Skeletal muscle cell (primary cell): ENCODE measurements at places on chromosomes 11 and 22.

- no peak for DNase-seq
These were observed 7.5 kb upstream of the TSGA10IP start for GRCh38 chr11:65937766-65938165.

DNA sequence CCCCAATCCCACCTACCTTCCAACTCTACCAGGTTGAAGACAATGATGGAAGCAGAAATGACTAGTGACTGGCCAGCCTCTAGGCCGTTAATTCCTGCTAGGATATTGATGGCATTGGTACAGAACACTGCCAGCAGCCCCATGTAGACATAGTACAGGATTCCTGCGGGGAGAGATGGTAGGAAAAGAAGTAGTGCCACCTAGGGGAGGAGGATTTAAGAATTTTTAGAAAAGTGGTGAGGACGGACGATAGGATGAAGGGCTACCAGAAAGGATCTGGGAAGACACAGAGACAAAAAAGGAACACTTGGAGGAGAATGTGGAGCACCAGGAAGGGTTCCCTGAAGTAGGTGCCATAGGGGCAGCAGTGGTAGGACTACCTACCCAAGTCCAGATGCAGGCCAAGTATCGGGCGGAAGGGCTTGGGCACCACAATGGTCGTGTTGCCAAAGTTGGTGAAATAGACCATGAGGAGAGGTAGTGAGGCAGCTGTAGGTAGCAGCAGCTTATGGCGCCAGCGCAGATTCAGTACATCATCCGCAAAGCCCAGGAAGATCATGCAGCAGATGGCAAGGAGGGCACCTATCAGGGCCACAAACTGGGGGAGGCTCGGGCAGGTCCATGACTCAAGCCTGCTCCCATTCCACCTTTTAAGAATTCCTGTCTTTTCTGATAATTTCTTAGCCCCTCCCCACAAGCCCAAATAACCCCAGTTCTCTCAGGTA lies 1.2 kb downstream of the DPAGT1 start:
- DNase-seq = no peak

DNA sequence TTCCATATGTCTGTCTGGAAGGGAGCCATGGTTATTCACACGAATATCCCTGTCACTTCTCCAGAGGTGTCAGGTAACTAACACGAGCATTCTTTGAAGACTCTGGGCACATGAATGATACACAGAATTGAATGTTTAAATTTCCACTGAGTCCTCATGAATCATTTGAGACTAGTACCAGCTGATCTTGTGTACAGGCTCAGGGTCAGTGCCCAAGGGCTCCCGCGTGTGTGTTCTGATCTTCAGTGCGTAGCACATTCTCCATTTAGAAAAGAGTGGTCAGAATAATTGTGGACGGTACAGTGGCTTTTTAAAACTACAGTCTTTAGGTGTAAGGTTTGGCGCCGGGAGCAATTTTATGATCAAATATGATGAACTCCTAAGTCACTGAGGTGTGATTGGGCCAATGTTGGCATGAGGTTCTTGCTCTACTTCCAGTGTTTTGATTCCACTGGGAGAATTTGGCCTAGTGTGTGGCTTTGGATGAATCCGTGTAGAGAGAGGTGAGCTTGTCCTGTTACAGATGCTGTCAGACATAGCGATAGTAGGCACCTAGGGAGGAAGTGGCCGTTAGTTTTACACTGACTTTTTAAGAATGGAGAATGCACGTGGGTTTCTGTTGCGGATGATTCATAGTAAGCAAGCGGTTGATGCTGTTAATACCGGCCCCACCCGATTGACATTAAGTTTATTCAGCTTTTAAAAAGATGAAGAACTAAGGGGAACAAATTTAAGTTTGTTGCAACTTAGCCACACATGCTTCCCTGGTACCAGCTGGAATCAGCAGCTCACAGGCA lies 22.2 kb downstream of the NUP50 start:
- DNase-seq = no peak

DNA sequence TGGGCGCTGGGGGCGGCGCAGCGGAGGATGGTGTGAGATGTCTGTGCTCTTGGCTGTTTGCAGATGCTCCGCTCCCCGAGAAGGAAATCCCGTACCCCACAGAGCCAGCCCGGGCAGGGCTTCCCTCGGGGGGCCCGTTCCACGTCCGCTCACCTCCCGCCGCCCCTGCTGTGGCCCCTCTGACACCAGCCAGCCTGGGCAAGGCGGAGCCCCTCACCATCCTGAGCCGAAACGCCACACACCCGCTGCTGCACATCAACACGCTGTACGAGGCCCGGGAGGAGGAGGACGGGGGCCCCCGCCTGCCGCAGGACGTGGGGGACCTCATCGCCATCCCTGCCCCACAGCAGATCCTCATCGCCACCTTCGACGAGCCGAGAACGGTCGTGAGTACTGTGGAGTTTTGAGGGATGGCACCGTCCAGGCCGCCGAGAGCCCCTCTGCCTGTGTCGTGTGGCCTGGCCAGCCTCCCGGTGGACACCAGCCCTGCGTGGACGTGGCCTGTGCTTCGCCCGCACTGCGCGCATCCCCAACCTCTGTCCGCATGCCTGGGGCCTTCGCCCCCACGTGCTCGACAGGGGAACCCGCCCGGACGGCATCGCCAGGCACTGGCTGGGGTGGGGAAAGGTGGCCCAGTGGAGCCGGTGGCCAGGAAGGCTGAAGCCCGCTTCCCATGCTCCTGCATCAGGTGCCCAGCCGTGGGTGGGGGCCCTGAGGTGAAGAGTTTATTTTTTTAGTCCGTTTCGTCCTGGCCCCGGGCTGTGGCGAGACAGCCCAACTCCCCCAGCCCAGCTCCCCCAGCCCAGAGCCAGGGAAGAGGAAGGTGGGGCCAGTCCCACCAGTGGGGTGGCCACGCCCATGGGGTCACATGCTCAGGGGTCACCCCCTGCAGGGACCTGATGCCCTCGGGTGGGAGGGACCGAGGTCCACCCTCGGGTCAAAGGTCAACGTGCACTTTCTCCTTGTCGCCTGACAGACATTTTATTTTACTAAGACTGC lies 6.5 kb upstream of the TRABD start:
- no peak for DNase-seq

GRCh38 chr11:2831781-2832532 lies 53.6 kb downstream of the CDKN1C start:
- DNase-seq = no peak
